ENCODE measurements at places on chromosomes 1 and 21.

GRCh38 chr1:163367721-163368120 lies 46.0 kb downstream of the NUF2 start:
- DNase-seq = no peak

- no peak for DNase-seq
These were observed 154.6 kb downstream of the PBX1 start for GRCh38 chr1:164713456-164714207.

GRCh38 chr21:39386194-39386593 lies 37.3 kb upstream of the HMGN1 start:
- DNase-seq = no peak

DNA sequence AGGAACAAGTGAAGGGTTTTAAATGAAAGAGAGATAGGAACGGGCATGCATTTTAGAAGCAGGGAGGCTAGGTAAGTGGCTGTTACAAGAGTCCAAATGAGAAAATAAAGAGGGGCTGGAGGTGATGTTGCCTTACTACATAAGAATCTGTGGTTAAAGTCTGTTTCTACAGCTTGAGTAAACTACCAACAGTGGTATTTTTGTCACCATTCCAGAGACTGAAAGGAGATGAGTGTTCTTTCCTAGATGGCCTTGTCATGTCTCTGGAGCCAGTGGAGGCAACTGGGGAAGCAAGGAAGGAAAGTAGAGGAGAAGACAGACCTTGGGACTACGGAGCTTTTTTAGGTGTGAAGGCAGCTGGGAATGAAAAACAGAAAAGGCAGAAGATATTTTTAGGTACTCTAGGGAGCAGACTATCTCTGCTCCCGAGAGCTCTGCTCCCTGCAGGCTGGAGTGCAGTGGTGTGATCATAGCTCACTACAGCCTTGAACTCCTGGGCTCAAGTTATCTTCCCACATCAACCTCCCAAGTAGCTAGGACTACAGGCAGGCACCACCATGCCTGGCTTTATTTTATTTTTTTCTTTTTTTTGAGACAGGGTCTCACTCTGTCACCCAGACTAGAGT lies 12.2 kb downstream of the HDAC1 start:
- DNase-seq = no peak

GRCh38 chr1:111818081-111818480 lies 62.4 kb downstream of the DDX20 start:
- DNase-seq = no peak

- no peak for DNase-seq
These were observed 84.9 kb upstream of the ARHGEF16 start for GRCh38 chr1:3369446-3370076.

DNA sequence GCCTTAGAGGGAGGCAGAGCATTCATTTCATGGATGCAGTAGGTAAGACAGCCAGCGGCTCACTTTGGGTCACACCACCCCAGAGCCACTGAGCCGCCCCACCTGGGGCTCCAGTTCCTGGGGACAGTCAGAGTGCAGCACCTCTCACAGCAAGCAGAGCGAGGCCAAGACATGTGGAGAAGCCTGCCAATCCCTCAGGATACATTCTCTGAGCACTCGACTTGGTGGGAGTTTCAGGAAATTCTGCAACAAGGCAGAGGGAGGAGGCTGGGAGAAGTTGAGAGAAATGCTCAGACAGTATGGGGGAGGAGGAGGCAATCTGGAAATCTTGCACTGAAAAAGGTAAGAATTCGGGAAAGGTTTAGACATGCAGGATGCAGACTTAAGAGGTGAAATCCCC lies 60.8 kb upstream of the WLS start:
- no peak for DNase-seq

- no peak for DNase-seq
These were observed 5.7 kb upstream of the TMEM167B start for GRCh38 chr1:109084563-109085517.

GRCh38 chr1:31886866-31887265 lies 51.3 kb downstream of the PTP4A2 start:
- peak; percentile 78 for DNase-seq

DNA sequence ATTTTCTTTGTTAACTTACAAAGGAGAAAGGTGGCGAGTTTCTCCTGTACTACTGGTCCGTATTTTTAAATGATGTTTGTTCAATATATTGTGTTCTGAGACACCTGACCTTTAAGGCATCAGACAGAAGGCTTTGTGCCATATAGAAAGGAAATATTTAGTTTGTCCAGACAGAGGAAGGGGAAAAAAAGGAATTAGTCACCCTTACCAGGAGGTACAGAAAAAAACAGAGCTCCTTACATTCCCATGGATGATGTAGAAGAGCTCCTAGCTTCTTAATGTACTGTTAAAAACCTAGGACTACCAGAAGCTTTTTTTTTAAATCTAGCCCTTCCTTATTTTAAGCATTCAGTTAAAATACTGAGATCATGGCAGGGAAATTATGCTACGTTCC lies 12.4 kb upstream of the PODN start:
- DNase-seq = no peak

DNA sequence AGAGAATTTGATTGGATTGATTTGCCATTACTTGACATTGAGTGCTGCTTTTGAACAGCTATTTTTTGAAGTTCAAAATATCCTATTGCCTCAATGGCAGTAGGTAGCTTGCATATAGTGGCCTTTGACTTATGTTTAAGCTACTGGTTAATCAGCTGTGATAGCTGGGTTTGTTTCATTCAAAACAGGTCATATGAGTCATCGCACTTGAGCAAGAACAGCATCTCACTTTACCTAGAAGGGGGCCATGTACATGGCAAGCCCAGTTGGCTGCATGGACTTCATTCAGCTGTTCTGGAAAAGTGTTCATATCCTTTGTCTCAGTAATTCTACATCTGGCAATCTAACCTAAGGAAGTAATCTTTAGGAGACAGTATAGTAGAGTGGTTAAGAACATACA lies 29.0 kb upstream of the ARID1A start:
- no peak for DNase-seq

- DNase-seq = no peak
These were observed 5.0 kb downstream of the SHISAL2A start for GRCh38 chr1:52637946-52638345.
